NCI-H226 (cell line): ENCODE measurements at places on chromosomes 2 and 18.
A peak's percentile ranks its signal among the peaks of the same experiment; 100 is the strongest.

DNA sequence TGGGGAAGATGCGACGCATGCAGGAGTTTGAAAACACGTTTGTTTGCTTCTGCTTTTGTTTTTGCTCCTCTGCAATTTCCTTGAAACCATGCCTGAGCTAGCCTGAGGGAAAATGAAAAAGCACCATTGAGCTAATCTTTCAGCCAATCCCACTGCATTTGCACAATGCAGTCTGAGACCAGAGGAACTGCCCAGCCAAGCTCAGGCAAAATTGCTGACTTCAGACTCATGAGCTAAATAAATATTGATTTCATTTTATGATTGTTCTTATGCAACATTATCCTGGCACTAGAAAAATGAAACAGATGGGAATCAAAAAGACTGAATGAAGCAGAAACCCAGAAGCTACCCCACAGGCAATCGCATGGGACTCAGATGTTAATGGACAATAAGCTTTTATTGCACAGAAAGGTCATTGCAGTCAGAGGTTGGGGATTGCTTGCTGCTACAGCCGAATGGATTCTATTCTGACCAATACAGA is 37.0 kb downstream of the TPRKB start:
- no peak for DNase-seq

- no peak for DNase-seq
Measured at GRCh38 chr18:62312851-62313250, 12.3 kb upstream of the TNFRSF11A start.

DNA sequence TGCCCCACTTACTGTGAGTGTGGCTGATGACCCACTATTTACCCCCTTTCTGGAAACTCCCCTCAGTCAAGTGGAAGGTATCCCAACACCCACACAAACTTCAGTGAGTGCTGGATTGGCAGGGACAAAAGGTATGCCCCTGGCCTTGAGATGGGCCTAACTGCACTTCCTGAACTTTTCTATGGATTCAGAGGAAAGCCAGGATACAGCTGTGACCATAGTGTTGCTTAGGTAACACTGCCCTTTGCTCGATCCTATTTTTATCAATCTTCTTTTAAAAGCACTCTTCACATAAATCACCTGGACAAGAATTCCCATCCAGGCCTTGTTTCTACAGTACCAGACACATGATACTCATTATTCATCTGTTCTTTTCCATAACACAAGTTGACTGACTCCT is 671.5 kb upstream of the SLC8A1 start:
- peak; percentile 10 for DNase-seq

DNA sequence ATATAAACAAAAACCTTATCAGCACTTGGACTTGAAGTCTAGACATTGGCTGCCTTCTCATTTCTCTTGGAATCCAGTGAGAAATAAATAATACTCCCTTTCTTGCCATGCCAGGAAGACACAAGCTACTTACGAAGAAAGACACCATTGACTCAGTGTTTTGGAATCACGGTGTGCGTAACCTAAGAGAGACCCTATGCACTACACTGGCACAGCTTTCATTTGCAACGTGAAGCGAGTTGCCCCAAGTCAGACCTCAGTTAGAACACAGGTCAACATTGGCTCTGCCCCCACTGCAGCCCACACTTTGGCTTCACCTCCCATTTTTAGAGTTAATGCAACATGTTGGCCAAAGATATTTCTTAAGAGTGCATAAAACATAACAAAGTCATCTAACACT is 54.2 kb downstream of the PIEZO2 start:
- no peak for DNase-seq

DNA sequence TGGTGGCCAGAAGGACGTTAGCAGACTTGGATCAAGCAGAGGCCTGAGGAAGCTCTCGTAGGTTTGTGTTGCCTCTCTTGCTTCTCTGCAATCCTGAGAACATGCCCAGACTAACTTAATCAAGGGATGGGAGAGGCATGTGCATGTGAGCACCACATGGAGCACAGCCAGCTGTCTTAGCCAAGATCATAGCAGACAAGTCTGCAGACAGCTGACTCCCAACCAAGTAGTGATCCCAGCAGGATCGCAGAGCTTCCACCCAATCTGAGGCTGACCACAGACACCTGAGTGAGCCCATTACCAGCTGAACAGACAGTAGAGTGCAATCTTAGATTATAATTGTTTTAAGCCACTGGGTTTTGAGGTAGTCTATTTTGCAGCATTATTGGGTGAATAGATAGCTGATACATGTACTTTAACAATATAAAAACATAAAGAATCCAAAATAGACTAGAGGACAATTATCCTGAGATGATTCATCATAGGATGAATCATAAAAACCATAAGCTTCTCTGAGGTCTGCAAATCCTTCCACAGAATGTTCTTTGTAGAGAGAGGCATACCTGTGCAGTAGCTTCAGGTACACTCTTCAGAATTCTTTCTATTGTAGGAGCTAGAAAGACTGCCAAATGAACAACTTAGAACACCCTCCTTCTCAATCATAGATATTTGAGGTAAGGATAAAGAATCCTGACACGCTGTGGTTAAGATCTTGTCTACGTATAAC is 25.2 kb upstream of the FAM110C start:
- DNase-seq: no peak

DNA sequence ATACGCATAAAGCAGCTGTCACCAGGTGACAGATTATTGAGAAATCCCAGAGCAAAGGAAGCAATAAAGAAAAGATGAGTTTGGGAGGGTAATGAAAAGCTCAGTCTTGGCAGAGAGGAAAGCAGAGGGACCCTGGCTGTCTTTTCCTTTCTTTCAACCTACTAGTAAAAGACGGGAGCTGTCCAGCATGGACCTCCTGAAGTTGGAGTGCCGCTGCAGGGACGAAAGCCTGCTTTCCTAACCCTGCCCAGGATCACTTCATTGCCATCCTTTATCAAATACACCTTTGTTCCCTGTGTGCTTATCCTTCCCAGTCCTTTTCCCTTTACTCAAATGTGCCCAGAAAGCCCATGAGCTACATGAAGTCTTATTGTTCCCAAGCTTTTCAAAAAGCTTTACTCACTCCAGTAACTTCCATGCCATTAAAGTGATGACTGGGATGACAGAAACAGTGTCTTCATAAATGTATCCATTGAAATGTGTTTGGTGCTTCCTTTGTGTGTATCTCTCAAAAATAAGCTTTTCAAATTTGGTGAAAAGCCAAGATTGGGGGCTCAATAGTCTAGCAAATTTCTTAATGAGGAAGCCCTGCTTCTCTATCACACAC is 3.7 kb upstream of the SPR start:
- DNase-seq: peak; percentile 15

DNA sequence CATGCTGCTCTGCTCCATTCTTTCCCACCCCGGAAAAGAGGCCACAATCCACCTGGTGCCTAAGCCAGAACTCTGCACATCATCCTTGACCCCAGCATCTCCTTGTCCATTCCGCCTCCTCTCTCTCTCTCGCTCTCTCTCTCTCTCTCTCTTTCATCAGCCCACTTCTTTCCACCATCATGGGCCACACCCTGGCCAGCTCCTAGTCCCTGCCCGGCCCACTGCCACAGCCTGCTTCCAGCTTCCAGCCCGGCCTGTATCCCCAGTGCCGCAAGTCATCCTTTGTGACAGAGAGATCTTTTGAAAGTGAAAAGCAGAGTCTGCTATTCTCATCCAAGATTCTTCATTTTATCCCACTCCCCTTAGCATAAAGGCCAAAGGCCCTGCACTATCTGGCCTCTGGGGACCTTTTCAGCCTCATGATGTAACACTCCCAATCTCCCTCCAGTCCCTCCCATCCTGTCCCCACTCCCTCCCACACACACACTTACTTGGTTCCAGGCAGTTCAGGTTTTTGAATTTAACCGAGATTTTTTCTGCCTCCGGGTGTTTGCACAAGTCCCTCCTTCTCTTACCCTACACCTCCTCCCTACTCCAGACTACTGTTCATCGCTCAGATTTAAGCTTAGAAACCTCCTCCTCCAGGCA is 214.0 kb downstream of the EN1 start:
- no peak for DNase-seq

DNA sequence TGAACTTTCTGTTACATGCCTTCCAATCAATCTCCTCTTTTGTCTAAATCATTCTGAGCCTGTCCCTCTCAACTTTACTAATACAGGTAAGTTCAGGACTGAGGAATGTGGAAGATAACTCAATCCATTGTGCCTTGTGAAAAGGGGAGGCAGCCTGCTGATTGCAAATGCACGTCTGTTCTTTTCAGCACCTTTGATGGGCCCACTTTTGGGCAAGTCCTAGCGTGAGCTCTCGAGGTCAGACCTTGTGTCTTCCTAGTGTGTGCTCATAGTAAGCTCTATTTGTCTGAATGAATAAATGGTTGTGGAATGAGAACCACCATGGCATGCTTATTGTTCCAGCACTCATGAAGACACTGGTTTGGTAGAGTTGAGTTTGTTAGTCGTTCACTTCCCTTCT is 50.4 kb upstream of the REL start:
- no peak for DNase-seq

- DNase-seq: peak; percentile 4
Measured at GRCh38 chr2:206260188-206261012, 14.1 kb upstream of the ZDBF2 start.

DNA sequence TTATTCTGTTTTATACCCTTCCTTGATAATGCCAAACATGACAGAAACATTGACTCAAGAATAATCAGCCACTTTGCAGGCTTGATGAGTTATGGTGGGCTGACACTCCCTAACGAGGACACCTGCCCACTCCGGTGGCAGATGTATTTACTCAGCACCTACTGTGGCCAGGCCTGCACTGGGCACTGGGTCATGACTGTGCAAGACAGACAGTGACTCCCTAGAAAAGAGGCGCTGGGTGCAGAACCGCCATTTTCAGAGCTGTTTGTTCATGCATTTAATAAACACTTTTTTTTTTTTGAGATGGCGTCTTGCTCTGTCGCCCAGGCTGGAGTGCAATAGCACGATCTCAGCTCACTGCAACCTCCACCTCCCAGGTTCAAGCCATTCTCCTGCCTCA is 32.5 kb downstream of the SNED1 start:
- DNase-seq: no peak

DNA sequence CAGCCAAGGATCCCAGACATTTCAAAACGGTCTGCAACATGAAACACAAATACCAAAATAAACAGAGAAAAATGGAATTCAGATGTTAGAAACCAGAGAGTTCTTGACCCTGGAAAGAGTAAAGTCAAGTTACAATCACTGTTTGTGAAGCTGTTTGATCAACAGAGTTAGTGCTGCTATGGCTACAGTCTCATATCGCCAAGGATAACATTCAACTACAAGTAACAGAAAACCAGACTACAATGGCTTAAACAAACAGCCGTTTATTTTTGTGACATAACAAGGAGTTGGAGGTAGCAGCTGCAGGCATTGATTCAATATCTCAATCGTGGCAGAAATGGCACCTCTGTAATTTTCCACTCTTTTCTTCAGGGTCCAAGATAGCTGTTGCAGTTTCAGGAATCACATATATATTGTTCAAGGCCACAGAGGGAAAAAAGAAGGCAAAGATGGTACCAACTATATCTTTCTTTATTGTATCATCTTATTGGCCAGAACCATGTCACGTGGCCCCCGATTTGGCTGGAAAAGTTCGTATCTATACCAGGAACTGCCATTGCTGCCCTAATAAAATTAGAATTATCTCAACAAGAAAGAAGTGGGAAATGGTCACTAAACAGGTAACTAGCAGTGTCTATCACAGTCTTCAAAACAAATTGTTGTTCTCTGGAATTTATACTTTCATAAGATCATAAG is 17.7 kb upstream of the HNRNPLL start:
- no peak for DNase-seq

GRCh38 chr2:218873359-218874194 is 7.1 kb upstream of the WNT10A start:
- no peak for DNase-seq

GRCh38 chr2:144374163-144374661 is 145.7 kb downstream of the ZEB2 start:
- no peak for DNase-seq

DNA sequence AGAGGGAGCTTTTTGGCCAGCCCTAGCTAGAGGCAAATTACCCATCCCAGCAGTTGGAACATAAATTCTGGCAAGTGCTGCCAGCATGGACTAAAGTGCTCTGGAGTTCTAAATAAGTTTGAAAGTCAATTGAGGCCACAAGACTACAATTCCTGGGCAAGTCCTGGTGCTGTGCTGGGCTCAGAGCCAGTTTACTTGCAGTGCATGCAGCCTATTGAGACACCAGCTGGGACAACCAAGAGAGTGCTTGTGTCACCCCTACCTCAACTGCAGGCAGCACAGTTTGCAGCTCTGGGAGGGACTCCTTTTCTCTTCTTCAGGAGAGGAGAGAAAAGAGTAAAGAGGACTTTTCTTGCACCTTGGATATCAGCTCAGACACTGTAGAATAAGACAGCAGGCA is 277.2 kb upstream of the TMEFF2 start:
- no peak for DNase-seq

DNA sequence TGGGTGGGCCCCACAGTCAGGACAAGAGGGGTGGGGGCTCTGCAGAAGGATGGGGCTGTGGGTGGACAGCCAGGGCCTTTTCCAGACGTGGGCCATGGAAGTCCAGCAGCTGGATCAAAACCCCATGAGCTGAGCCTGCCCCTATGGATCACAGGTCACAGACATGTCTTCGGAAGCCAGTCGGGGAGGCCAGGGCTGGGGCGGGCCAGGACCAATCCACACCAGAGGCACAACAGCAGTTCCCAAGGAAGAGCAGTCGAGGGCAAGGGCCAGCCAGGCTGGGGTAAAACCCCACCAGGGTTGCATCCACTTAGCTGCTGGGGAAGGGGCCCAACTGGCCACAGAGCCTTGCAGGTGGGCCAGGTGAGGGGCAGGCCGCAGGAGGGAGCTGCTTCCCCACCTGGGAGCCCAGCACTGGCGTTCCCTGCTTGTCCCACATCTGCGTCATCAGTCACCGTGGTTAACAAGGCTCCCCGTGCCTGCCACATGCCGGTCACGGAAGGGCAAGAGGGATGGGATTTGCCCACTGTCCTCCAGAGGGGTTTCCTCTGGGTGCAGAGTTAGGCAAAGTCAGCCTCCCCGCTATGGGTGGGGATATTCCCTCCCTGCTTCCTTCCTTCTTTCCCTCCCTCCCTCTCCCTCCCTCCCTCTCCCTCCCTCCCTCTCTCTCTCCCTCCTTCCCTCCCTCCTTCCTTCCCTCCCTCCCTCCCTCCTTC is 46.4 kb upstream of the ODC1 start:
- no peak for DNase-seq

GRCh38 chr2:10042301-10043161 is 819 bp upstream of the KLF11 start:
- peak; percentile 56 for DNase-seq

- DNase-seq: no peak
Measured at GRCh38 chr2:10255189-10256030, 47.3 kb upstream of the HPCAL1 start.

- no peak for DNase-seq
Measured at GRCh38 chr2:24570225-24570624, 79.2 kb downstream of the NCOA1 start.
